Calu3 (cell line): ENCODE measurements at places on chromosomes 5 and 9.
A peak's percentile ranks its signal among the peaks of the same experiment; 100 is the strongest.

- no peaks in the 10 kb centered on the region for H3K36me3 ChIP-seq
- no peak for DNase-seq
- H3K27me3 ChIP-seq, result no peaks in the 10 kb centered on the region
- H3K4me1 ChIP-seq, result no peaks in the 10 kb centered on the region
- no peak overlapping the region for H3K4me3 ChIP-seq
Observed at GRCh38 chr5:170960567-170960966, 98.7 kb downstream of the RANBP17 start.

DNA sequence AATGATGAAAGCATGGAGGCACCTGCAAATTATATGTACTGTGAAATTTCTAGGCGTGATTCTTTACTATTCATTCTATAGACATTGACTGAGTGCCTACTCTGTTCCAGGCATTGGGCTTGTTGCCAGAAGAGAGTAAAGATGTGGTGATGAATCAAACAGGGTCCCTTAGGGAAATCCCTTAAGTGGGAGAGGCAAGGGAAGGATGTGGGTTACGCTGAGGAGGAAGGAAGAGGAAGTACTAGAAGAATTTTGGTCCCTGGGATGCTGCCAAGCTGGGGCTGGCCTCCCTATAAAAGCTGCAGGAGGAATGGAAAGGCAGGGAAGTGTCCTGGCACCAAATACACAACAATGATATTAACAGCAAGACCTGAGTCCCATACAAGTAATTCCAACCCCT, 76.7 kb upstream of the SPOCK1 start:
- H3K4me1 ChIP-seq, result peaks cover 45% of the 10 kb centered on the region
- H3K27ac ChIP-seq, result peak overlapping the region; percentile 10
- H3K36me3 ChIP-seq, result no peaks in the 10 kb centered on the region
- H3K4me3 ChIP-seq, result no peak overlapping the region

DNA sequence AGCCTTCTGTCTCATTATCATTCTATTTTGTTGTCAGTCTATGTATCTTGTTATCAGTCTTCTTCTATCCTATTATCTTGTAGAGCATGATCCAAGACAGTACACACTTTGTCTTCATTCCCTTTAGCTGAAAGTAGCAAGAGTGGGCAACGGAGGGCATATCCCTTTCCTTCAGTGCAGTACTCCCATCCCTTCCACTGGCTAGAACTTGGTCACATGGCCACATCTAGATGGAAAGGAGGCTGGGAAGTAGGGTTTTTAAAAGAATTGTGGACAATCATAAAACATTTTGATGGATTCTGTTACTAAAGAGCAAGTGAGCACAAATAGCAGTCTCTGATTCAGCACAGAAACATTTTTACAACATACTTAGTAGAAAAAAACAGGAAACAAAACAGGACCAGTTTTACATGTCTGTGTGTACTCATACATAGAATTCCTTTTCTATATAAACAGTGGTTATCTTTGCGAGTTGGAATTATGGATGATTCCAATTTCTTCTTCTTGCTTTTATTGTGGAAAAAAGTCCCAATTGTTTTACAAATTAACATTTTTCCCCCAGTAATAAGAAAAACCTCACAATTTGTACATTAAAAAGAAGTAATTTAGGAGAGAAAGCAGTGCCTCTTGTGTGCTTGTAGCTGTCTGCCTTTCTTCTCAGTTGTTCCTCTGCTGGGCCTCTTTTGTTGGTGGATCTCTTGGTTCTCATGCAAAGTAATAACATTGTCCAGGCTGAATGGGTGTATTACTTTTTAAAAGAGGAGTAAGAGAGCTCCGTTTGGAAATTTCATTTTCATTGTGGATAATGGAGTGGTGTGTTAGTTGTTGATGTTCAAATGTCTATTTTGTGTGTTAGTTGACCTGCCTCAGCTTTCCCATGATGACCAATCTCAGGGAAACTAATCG, 410.9 kb upstream of the TRPC7 start:
- H3K27me3 ChIP-seq, result peaks cover 81% of the 10 kb centered on the region
- DNase-seq, result no peak
- H3K27ac ChIP-seq, result no peak overlapping the region
- H3K4me1 ChIP-seq, result no peaks in the 10 kb centered on the region
- H3K4me3 ChIP-seq, result no peak overlapping the region
- no peaks in the 10 kb centered on the region for H3K36me3 ChIP-seq

GRCh38 chr9:111320631-111321030, 9.4 kb downstream of the OR2K2 start:
- H3K4me1 ChIP-seq, result no peaks in the 10 kb centered on the region
- H3K4me3 ChIP-seq, result no peak overlapping the region
- no peaks in the 10 kb centered on the region for H3K36me3 ChIP-seq
- no peak overlapping the region for H3K27ac ChIP-seq
- no peaks in the 10 kb centered on the region for H3K27me3 ChIP-seq

GRCh38 chr9:113220467-113221002, 542 bp downstream of the FKBP15 start:
- DNase-seq, result no peak
- H3K4me1 ChIP-seq, result peaks cover 16% of the 10 kb centered on the region
- peak overlapping the region; percentile 92 for H3K4me3 ChIP-seq

GRCh38 chr5:115584501-115584900, 17.8 kb downstream of the TICAM2 start:
- H3K27ac ChIP-seq, result no peak overlapping the region
- no peaks in the 10 kb centered on the region for H3K4me1 ChIP-seq
- H3K36me3 ChIP-seq, result no peaks in the 10 kb centered on the region
- DNase-seq, result no peak
- H3K4me3 ChIP-seq, result no peak overlapping the region
- H3K27me3 ChIP-seq, result no peaks in the 10 kb centered on the region

DNA sequence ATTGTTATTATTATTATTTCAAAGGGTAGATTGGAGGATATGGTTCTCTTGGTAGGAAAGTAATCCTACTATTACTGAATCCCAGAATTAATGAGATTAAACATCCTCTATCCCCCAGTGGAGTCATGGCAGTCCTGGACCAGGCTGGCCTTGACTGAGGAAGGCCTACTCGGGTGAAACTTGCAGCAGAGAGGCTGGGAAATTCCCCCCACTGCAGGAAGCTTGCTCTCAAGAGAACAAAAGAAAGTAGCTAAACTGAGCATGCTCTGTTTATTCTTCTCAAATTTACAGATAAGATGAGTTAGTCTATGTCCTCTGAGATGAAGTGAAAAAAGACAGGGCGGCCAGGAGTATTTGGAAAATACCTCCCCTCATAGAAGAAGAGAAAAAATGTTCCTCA, 233.9 kb upstream of the RPS23 start:
- H3K27me3 ChIP-seq, result no peaks in the 10 kb centered on the region
- no peak overlapping the region for H3K27ac ChIP-seq
- no peak overlapping the region for H3K4me3 ChIP-seq
- no peak for DNase-seq
- no peaks in the 10 kb centered on the region for H3K4me1 ChIP-seq

DNA sequence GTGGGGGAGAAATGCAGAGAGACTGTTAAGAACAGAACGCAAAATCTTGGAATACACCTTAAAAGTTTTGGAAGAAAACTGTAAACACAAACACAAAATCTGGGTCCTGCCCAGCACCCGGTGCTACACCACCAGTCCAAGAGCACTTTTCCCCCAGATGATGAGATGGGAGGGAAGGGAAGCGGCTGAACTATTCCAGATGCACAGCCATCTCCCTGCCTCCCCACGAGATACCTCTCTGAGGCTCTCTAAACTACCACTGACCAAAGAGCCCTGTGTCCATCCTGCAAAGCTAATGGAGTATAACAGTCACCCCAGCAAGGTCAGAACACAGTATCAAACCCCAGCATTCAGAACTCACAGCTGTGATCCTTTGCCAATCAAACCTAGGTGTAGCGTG, 8.0 kb downstream of the SPARC start:
- no peaks in the 10 kb centered on the region for H3K36me3 ChIP-seq
- no peak overlapping the region for H3K27ac ChIP-seq
- H3K27me3 ChIP-seq, result peaks cover 10% of the 10 kb centered on the region
- DNase-seq, result no peak
- H3K4me3 ChIP-seq, result no peak overlapping the region

GRCh38 chr5:181215997-181216989, 6.8 kb upstream of the TRIM41 start:
- H3K27me3 ChIP-seq, result peaks cover 8% of the 10 kb centered on the region
- peaks cover 43% of the 10 kb centered on the region for H3K4me1 ChIP-seq
- no peak for DNase-seq
- peaks cover 39% of the 10 kb centered on the region for H3K36me3 ChIP-seq
- H3K27ac ChIP-seq, result peak overlapping the region; percentile 45

DNA sequence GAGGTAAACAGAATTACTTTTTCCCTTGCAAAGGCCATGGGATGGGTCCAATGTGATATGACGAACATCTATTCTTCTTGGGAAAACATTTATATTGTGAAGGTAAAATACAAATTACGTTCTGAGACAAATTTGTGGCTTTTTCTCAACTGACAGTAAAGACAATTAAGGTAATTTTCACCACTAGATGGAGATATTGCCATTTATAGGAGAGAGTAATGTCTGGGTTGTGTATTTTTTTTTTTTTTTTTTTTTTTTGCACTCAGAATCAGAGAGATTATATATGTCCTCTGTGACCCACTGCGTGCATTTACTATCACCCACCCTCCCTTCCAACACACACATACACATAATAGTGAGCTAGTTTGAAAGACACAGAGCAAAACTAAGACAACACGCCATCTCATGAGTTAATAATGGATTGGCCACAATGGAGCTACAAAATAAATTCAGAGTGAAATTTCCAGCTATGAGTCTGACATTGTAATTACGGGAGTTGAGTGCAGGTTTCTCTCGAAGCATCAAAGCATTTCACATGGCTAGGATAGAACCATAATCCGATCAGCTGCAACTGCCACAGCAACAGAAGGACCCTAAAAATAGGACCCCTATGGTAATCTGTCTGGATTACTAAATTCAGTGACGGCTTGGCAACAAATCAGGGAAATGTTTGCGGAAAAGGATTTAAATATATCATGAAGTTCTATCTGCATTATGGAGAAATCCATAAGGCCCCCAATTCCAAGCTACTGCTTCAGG, 49.2 kb downstream of the ANXA1 start:
- no peak overlapping the region for H3K27ac ChIP-seq
- no peak overlapping the region for H3K4me3 ChIP-seq
- H3K4me1 ChIP-seq, result peaks cover 10% of the 10 kb centered on the region
- no peaks in the 10 kb centered on the region for H3K36me3 ChIP-seq
- H3K27me3 ChIP-seq, result no peaks in the 10 kb centered on the region
